ENCODE measurements at places on chromosomes 2 and 18.

- no peak overlapping the region for H3K4me3 ChIP-seq
- H3K36me3 ChIP-seq: no peaks in the 10 kb centered on the region
- no peaks in the 10 kb centered on the region for H3K4me1 ChIP-seq
- no peak for DNase-seq
Observed at GRCh38 chr2:129934044-129934822, 45.2 kb upstream of the RAB6C start.

DNA sequence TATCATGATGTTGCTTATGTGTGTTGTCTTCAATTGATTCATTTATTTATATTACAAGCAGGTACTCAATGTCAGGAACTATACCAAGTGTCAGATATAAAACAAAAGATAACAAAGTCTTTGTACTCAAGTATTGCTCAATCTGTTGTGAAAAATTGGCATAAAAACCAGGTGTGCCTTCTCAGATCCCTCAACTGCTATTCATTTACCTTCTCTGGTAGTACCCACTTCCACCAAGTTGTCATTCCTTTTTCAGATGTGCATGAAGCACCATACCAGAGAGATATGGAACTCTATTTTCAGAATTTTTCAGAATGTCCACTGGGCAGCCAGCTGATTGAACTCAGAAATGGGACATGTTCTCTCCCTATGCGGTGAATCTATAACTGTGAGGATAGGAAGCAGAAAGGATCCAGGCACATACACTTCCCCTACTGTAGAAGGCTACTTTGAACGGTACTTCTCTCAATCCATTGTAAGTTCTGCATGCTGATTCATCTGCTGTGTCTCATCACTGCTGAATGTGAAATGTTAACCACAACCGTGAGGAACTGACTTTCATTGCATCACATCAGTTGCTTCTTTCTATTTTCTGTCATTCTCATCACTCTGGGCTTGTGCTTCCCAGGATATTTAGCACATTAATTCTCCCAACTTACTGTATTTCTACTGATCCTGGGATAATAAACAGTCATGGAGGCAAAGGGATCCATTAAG lies 1621.3 kb downstream of the SUCLG1 start:
- no peaks in the 10 kb centered on the region for H3K4me1 ChIP-seq
- no peaks in the 10 kb centered on the region for H3K27me3 ChIP-seq

GRCh38 chr2:172792711-172793110 lies 57.1 kb downstream of the RAPGEF4 start:
- no peak for DNase-seq
- H3K27ac ChIP-seq: no peak overlapping the region
- no peaks in the 10 kb centered on the region for H3K4me1 ChIP-seq
- peaks cover 1% of the 10 kb centered on the region for H3K36me3 ChIP-seq

DNA sequence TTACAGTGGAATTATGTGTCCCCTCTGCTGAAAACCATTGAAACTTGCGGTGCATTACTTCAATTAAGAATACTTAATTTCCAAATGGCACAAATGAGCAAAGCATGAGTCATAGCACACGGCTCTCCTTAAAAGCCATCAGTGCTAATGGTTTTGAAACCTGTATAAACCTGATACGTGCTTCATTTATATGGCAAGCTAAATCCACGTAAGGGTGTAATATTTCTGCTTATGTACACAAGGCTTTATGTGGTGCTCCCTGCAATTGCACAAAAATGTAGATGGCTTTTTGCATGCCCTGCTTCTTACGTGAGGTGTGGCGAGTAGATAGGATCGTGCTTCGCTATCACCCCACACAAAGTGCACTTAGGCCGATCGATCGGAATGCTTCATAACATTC lies 840.9 kb downstream of the GALR1 start:
- no peak for DNase-seq
- no peak overlapping the region for H3K27ac ChIP-seq
- no peak overlapping the region for H3K4me3 ChIP-seq
- H3K4me1 ChIP-seq: no peaks in the 10 kb centered on the region
- H3K27me3 ChIP-seq: no peaks in the 10 kb centered on the region

- no peak overlapping the region for H3K4me3 ChIP-seq
- peaks cover 6% of the 10 kb centered on the region for H3K4me1 ChIP-seq
- H3K27me3 ChIP-seq: no peaks in the 10 kb centered on the region
- no peak for DNase-seq
- H3K27ac ChIP-seq: no peak overlapping the region
Observed at GRCh38 chr2:74670263-74670662, 16.2 kb downstream of the SEMA4F start.

DNA sequence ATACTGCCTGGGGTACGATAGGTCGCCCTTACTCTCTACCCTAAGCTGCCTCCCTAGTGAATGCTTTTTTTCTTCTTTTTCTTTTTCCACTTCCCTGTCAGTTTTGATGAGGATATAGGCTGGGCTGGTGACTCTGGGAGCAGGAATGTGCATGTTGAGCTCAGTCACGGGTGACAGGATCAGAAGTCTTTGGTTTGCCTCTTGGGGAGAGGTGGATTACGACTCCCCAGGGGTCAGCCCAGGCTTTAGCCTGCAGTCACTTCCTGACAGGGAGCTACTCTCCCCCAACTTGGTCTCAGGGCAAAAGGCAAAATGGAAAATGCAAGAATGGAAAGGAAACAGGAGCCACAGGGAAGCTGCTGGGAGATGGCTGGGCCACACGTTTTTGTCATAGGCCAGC lies 57.3 kb downstream of the THNSL2 start:
- no peak overlapping the region for H3K27ac ChIP-seq
- no peaks in the 10 kb centered on the region for H3K36me3 ChIP-seq
- no peak for DNase-seq
- H3K4me3 ChIP-seq: no peak overlapping the region

- H3K27me3 ChIP-seq: no peaks in the 10 kb centered on the region
- H3K4me1 ChIP-seq: no peaks in the 10 kb centered on the region
- DNase-seq: no peak
- no peak overlapping the region for H3K27ac ChIP-seq
- no peaks in the 10 kb centered on the region for H3K36me3 ChIP-seq
- H3K4me3 ChIP-seq: no peak overlapping the region
Observed at GRCh38 chr2:7915302-7916091, 766.4 kb upstream of the ID2 start.

DNA sequence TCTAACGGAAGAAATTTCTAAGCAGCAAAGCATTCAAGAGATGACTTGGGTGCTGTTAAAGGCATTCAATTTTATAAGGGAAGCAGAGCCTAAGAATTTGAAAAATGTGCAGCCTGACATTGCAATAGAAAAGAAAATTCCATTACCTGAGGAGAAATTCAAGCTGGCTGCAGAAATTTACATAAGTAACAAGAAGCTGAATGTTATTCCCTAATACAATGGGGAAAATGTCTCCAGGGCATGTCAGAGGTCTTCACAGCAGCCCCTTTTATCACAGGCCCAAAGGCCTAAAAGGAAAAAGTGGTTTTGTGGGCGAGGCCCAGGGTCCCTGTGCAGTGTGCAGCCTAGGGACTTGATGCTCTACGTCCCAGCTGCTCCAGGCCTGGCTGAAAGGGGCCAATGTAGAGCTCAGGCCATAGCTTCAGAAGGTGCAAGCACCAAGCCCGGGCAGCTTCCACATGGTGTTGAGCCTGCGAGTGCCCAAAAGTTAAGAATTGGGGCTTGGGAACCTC lies 306.7 kb downstream of the RDH14 start:
- no peak overlapping the region for H3K4me3 ChIP-seq
- H3K27ac ChIP-seq: no peak overlapping the region
- no peak for DNase-seq
- H3K4me1 ChIP-seq: no peaks in the 10 kb centered on the region
- no peaks in the 10 kb centered on the region for H3K27me3 ChIP-seq

GRCh38 chr2:68992933-68993332 lies 18.5 kb downstream of the GKN1 start:
- no peak for DNase-seq
- peaks cover 50% of the 10 kb centered on the region for H3K27me3 ChIP-seq
- no peaks in the 10 kb centered on the region for H3K4me1 ChIP-seq
- no peak overlapping the region for H3K27ac ChIP-seq
- H3K4me3 ChIP-seq: no peak overlapping the region

DNA sequence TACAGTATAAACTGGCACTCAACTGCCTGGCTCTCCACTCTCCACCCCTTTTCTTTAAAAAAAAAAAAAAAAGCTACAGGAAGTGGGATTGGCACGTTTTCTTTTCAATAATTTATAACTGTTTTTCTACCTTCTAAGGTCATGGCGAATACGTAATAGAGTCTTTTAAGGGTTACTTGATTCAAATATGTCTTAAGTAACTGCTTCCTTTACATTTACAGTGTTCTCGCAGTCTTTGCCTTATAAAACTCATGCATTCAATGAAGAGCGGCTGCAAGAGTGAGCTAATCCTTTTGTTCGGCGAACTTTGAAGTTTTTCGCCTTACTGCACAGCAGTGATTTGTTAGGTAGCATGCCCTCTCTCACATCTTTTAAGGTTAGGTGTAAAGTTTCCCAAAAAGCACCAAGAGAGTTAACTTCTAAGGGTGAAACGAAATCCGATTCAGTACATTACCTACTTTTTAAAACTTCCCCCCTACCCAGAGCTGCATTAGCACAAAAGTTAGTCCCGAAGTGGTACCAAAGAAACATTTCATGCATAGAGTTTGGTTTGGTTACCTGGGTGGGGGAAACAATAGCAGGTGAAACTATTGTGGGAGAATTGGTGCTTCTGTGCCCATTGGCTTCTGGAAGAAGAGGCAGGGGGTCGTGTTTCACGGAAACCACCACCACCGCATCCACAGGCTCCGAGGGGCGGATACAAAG lies 2.0 kb downstream of the KCTD1 start:
- peak overlapping the region; percentile 82 for H3K4me3 ChIP-seq
- H3K4me1 ChIP-seq: peaks cover 30% of the 10 kb centered on the region
- peaks cover 14% of the 10 kb centered on the region for H3K27me3 ChIP-seq

DNA sequence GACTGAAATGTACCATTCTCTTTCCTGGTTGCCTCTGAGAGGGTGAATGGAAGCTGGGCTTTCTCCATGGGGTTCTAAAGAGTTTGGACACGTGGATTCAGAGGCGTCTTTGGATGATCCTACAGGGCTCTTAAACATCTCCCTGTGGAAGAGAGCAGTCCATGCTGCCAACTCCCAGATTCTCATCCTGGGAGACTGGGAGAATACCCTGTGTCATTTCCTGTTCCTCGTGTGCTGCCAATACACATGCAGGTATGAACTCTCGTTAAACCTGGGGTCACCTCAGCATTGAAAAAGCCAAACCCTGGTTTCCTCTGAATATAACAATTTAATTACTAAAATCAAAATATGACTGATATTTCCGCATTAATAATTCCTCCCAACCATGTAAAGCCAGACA lies 73.3 kb upstream of the NT5C1B start:
- H3K36me3 ChIP-seq: peaks cover 2% of the 10 kb centered on the region
- no peaks in the 10 kb centered on the region for H3K4me1 ChIP-seq
- no peaks in the 10 kb centered on the region for H3K27me3 ChIP-seq
- DNase-seq: no peak
- no peak overlapping the region for H3K4me3 ChIP-seq

DNA sequence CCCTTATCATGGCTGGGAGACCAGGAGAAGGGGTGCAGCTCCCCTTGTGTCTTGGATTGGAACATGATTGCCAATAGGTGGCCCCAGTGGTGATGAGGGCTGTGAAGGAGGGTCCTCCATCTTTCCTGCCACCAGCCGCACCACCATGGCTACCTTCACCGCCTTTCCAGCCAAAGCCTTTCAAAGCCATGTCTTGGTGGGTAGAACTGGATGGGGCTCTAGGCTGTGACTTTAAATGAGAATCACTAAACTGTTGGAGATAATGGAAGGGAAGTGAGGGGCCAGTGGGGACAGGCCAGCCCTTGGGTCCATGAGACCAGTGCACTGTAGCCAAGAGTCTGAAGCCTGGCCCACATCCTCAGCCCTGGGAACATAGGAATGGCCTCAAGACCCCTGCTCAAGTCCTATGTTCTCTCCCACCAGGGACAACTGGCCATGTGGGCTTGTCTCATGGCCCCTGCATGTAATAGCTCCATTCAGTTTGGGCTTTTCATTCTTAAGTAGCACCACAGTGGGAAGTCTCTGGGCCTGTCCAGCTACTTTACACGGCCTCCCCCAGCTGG lies 345.7 kb downstream of the DYSF start:
- peaks cover 25% of the 10 kb centered on the region for H3K27me3 ChIP-seq
- DNase-seq: no peak
- H3K36me3 ChIP-seq: no peaks in the 10 kb centered on the region
- no peaks in the 10 kb centered on the region for H3K4me1 ChIP-seq
- H3K27ac ChIP-seq: no peak overlapping the region

GRCh38 chr2:18910843-18911242 lies 321.5 kb upstream of the NT5C1B start:
- H3K27ac ChIP-seq: no peak overlapping the region
- no peaks in the 10 kb centered on the region for H3K27me3 ChIP-seq
- no peaks in the 10 kb centered on the region for H3K4me1 ChIP-seq
- H3K4me3 ChIP-seq: no peak overlapping the region
- H3K36me3 ChIP-seq: peaks cover 2% of the 10 kb centered on the region
- no peak for DNase-seq

DNA sequence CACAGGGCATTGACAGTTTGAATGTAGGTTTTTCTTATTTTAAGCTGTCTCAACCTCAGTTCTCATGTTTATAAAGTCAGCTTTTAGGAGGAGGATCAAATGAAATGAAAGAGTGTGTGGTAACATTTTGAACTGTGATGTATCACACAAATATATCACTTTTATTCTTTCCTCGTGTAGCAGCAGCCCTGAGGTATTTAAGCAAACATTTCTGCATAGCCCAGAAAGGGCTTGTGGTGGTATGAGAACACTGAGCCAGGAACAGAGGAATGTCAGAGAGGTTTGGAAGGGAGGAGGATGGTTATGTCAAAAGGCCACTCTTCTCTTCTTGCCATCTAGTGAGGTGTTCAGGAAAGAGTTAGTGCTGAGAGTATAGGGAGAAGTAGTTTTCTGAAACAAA lies 150.2 kb downstream of the PARD3B start:
- no peaks in the 10 kb centered on the region for H3K4me1 ChIP-seq
- no peak overlapping the region for H3K27ac ChIP-seq
- no peaks in the 10 kb centered on the region for H3K27me3 ChIP-seq

- peaks cover 6% of the 10 kb centered on the region for H3K4me1 ChIP-seq
- H3K27me3 ChIP-seq: peaks cover 71% of the 10 kb centered on the region
- H3K4me3 ChIP-seq: no peak overlapping the region
- DNase-seq: no peak
Observed at GRCh38 chr18:78980279-78980771, 707 bp downstream of the SALL3 start.

DNA sequence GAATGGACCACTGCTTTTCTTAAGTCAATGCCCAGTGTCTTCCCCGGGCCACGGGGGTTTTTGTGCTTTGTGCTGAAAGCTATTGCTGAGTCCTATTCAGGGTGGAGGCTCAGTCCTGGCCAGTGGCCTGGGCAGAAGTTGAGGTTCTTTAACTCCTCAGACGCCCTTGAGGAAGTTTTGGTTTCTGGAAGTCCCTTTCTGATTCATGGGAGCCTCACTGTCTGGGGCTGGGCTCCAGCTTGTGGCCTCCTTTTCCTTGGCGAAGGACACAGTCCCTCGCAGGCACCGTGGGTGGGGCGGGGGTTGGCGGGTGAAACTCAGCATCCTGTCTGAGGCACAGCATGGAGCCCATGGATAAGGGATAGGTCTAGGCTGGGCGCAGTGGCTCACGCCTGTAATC lies 465.2 kb upstream of the HS6ST1 start:
- no peaks in the 10 kb centered on the region for H3K4me1 ChIP-seq
- no peak overlapping the region for H3K4me3 ChIP-seq
- H3K36me3 ChIP-seq: peaks cover 1% of the 10 kb centered on the region
- H3K27me3 ChIP-seq: peaks cover 30% of the 10 kb centered on the region
- DNase-seq: no peak
- H3K27ac ChIP-seq: no peak overlapping the region
